ENCODE measurements at places on chromosomes 3 and 15.

GRCh38 chr15:88256279-88257230, at the start of gene NTRK3:
Gene NTRK3, minus strand, starts transcription at chr15:88256739. Its CDS starts 586 bp downstream, at chr15:88256153.
- no peak for DNase-seq

DNA sequence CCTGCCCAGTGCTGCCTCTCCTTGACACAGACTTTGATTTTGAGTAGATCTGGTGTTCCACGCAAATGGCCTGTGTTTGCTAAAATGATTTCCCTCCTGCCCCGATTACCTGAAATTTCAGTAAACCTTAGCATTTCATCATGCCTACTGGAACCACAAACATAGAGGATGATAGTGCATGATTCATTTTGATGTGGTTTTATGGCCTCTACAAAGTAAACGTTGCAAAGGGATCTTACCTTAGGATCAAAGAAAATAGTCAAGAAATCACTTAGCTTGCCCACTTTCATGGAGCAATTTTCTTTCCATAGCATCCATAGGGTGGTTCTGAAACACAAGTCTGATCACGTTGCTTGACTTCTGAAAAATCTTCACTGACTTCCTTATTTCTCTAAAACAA, 524.6 kb upstream of the ATP11B start:
- DNase-seq, result no peak

DNA sequence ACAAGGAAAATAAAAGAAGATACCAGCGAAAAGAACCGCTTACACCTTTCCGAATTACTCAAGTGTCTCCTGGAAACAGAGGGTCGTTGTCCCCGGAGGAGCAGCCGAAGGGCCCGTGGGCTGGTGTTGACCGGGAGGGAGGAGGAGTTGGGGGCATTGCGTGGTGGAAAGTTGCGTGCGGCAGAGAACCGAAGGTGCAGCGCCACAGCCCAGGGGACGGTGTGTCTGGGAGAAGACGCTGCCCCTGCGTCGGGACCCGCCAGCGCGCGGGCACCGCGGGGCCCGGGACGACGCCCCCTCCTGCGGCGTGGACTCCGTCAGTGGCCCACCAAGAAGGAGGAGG, 325 bp downstream of the ALCAM start:
- DNase-seq, result no peak

GRCh38 chr3:46316206-46316605, 37.7 kb upstream of the CCR2 start:
- no peak for DNase-seq

- DNase-seq, result no peak
Observed at GRCh38 chr15:68314563-68314962, 37.0 kb downstream of the FEM1B start.

DNA sequence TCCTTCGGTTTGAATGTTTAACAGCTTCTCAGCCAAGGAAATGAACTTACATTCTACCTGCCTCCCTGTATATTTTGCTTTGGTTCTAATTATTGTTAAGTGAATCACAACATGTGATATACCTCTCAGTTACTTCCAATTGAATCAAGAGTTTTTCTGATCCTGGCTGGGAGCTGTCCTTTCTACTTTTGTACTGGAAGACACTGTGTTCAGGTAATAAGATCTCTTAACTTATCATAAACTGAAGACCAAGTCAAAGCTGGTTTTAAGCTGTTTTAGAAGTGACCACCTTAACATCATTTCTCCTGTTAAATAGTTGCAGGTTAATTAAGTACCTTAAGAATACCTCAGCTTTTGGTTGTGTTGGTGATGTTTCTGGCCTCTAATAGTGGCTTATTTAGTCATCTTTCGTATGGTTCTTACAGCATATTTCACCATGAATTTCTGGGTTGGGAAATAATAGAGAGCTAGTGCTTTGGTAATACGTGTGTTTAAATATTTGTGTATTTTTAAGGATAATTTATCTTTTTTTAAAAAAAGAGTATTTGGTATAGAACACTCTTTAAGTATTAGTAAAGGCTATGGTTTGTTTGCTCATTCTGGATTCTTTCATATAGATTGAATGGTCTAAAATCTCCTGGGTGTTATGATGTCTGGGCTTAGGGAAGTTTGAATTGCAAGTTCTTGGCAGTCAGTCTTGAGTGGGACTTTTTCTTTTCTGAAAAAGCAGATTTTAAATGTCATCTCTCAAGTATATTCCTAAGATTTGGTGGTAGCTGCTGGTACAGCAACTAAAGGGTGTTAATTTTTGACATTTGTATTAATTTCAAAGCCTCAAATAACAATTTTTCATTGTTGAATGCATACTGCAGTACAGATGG, 1.6 kb downstream of the RAB8B start:
- DNase-seq, result no peak

GRCh38 chr3:143594206-143594605, 254.1 kb downstream of the SLC9A9 start:
- no peak for DNase-seq

- no peak for DNase-seq
Observed at GRCh38 chr3:132682201-132682600, 22.1 kb downstream of the UBA5 start.

GRCh38 chr3:120568598-120568997, 27.5 kb upstream of the NDUFB4 start:
- no peak for DNase-seq

DNA sequence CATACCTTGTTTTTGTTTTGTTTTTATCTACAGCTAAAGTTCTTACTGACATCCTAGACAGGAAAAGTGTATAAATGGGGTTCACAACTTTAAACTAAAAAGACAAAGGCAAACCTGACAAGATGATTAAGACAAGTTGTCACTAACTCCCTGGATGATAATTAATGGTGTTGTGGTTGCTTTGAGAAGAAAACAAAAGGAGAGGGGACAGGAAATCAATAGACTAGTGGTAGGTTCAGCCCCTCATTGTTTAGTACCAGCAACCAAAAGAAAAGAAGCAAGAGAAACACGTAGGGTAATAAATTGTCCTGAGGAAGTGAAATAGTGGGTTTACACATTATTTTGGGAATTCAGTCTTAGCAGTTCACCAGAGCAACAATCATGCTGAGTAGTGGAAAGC, 78.8 kb downstream of the BFSP2 start:
- DNase-seq, result no peak

DNA sequence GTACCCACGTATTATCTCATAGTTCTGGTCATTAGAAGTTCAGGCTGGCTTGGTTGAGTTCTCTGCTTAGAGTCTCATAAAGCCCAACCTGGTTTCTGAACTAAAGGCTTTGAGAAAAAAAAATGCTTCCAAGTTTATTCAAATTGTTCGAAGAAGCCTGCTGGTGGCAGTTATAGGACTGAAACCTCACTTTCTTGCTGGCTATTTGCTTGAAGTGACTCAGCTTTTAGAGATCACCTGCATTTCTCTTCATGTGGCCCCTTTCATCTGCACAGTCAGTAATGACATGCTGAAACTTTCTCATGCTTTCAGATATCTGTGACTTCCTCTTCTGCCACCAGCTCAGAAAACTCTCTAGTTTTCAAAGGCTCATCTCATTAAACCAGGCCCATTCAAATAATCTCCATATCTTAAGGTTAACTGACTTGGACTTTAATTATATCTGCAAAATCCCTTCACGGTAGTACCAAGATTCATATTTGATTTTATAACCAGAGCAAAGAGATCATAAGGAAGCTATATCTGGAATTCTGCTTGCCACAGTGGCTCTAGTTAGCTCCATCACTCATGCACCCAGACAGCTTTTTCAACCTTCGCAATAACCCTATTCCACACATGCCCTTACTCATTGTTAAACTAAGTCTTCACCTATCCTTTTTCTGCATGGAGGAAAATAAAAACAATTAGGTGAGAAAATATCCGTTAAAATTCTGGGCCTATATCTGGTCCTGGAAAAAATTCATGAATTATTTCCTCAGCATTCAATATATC, 433.8 kb upstream of the CBLB start:
- no peak for DNase-seq

GRCh38 chr3:184497804-184498203, 63.8 kb upstream of the EPHB3 start:
- DNase-seq, result no peak

DNA sequence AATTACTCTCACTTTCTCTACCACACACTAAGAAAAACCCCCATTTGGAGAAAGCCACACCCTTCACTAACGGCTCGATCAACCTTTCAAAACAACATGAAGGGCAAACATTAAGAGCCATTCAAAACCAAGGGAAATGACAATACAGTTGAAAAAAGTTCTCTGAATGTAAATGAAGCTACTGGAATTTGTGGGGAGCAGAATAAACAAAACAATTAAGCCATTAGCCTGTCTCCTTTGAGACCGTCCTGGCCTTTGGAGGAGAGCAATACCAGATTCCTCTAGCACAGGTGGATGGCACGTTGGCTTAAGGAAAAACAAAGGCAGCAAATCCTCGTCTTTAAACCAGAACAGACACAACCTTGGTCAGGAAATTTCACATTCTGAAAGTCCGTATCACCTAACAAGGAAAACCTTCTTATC, 18.7 kb downstream of the MYO1E start:
- DNase-seq, result no peak

- no peak for DNase-seq
Observed at GRCh38 chr15:56934269-56934668, 15.8 kb downstream of the TCF12 start.

GRCh38 chr3:89521328-89521727, 413.9 kb downstream of the EPHA3 start:
- DNase-seq, result no peak

- DNase-seq, result no peak
Observed at GRCh38 chr3:6301626-6302025, 559.3 kb upstream of the GRM7 start.

All from CMK (cell line).